ENCODE measurements at places on chromosomes 3 and 15. TPM values are rescaled to one million over a fixed set of nuclear protein-coding genes. Genes with fewer than 3 reads are reported as not detected.

DNA sequence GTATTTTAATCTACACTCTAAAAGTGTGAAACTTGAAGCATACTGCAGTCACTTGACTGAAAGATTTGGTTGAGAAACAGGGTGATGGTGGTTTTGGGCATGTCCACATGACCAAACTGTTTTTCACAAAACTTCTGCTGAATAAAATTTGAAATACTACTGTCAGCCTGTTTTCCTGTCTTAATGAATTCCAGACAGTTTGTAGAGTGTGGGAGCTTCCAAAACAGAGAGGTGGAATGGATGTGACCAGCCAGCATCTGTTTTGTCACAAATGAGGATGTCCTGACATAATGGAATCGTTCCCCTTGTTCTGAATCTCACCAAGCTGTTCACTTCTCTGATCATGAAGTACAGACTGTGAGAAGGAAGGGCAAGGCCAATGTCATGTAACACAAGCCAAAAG lies 11.8 kb downstream of the MITF start:
- no peak for DNase-seq

Gene TMEM212
- total RNA-seq, result not detected

Gene CSTA
- not detected for total RNA-seq

Gene HRH1
- total RNA-seq, result 0.34 TPM

All from activated CD8-positive, alpha-beta T cell treated with anti-CD3 and anti-CD28 coated beads for 36 hours (primary cell).